H7 (cell line): ENCODE measurements at places on chromosomes 7 and 10. TPM values are rescaled to one million over a fixed set of nuclear protein-coding genes. Genes with fewer than 3 reads are reported as not detected.

GRCh38 chr7:64101943-64102655, 56.9 kb downstream of the ZNF727 start:
- DNase-seq: no peak

- no peak for DNase-seq
Observed at GRCh38 chr10:96967847-96968246, 135.7 kb downstream of the LCOR start.

GRCh38 chr10:130236711-130237110, 100.5 kb downstream of the GLRX3 start:
- no peak for DNase-seq

GRCh38 chr7:44338600-44338999, 13.2 kb upstream of the CAMK2B start:
- DNase-seq: no peak

The ENTPD1 gene
- 0.42 and 0.92 TPM in 2 replicates for total RNA-seq

- DNase-seq: no peak
Observed at GRCh38 chr10:10734356-10735064, 283.2 kb upstream of the CELF2 start.

The ZC3HAV1L gene
- 1.1 and 1.7 TPM in 2 replicates for total RNA-seq

The NRCAM gene
- 0.38 and 1.8 TPM in 2 replicates for total RNA-seq

The CYP26A1 gene
- total RNA-seq: 44.4 and 190 TPM in 2 replicates

- no peak for DNase-seq
Observed at GRCh38 chr10:130231251-130231741, 95.1 kb downstream of the GLRX3 start.

DNA sequence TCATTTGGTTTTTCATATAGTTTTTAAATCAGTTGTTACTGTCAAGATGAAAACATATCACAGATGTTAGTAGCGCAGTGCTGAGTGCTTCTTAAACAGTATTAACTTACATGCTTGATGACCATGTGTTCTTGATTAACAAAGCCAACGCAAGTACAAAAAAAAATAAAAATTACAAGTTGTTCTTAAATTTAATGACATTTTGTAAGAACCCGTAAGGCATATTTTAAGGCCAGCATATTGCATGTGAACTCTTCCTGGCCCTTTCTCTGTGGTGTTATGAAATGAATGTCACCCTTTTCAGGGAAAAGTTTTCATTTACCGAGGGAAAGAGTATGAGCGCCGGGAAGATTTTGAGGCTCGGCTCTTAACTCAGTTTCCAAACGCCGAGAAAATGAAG, 140.4 kb upstream of the NPS start:
- no peak for DNase-seq

DNA sequence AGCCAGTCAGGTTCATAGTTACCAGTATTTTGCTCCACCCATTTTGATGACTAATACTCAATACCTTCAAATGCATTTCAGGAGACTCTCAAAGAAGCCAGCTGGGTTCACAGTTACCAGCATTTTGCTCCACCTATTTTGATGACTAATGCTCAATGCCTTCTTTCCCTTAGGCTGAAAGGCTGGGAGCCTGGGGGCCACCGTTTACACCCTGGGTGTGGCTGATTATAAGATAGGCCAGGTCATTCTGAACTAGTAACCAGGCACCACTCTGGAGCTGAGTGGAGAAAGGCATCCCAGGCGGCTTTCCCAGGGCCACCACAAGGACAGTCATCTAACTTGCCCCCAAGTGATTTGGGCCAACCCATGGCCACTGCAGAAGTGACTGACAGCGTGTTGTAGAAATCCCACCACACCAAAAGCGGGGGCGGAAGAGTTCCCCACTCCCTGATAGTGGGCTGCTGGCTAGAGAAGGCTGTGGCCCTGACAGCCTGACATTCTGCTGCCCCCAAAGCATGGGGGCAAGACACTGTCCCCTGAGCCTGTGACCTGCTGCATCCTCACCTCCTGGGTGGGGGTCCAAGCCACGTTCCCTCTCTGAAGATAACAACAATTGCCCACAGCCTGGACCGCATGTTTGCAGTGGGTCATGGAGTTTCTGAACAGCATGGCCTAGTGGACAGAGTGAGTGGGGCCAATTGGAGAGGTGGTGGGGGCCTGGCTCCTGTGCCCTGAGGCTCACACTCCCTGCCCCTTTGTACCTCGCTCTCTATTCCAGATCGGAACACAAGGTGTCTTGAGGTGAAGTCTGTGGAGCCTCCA, 23.0 kb upstream of the ZNF488 start:
- no peak for DNase-seq

- no peak for DNase-seq
Observed at GRCh38 chr7:106595922-106596321, 65.0 kb downstream of the CCDC71L start.

The C7orf33 gene
- total RNA-seq: not detected in 2 replicates

DNA sequence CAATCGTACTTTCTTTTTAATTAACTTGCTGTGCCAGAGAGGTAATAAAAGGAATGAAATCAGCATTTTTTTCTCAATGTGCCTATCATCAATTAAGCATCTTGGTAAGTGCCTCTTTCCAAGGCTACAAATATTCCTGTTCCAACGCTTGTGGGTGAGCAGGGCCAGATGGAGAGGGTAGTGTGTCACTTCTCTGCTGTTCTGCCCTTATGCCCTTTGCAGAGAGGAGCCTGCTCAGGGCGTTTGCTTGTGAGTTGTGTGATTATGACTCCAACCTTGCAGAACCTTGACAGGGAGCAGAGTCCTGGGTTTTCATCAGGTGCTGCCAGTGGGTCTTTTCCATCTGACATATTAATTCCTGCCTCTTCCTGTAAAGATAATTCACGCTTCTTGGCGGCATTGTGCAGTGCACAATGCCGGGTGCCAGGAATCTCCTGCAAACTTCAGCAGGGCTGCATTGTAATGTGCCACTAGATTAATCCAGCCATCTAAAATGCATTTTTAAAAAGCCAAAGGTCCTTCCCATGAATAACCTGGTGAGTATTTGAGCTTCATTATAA, 234.4 kb downstream of the ARHGAP12 start:
- no peak for DNase-seq

The CALU gene
- 147 and 169 TPM in 2 replicates for total RNA-seq

DNA sequence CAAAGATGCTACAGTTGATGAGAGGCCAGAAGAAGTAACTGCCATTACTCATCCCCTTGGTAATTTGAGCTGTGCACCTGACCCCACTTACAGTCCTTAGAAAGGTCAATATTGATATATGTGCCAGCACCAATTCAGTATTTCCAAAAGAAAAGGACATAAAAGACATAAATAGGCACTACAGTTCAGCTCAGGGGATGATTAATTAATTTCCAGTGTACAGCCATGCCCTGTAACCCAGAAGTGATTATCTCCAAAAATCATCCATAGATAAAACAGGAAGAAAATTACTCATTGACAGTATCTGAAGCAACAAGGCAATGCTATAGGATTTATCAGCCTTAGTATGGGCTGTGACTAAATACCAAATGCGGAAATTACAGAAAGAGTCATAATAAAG, 82.4 kb downstream of the PHYHIPL start:
- DNase-seq: no peak

- DNase-seq: no peak
Observed at GRCh38 chr7:30238721-30239441, 45.5 kb upstream of the ZNRF2 start.

GRCh38 chr10:88805361-88805760, 2.8 kb downstream of the LIPM start:
- DNase-seq: no peak

The COX15 gene
- total RNA-seq: 41.7 and 58.4 TPM in 2 replicates

DNA sequence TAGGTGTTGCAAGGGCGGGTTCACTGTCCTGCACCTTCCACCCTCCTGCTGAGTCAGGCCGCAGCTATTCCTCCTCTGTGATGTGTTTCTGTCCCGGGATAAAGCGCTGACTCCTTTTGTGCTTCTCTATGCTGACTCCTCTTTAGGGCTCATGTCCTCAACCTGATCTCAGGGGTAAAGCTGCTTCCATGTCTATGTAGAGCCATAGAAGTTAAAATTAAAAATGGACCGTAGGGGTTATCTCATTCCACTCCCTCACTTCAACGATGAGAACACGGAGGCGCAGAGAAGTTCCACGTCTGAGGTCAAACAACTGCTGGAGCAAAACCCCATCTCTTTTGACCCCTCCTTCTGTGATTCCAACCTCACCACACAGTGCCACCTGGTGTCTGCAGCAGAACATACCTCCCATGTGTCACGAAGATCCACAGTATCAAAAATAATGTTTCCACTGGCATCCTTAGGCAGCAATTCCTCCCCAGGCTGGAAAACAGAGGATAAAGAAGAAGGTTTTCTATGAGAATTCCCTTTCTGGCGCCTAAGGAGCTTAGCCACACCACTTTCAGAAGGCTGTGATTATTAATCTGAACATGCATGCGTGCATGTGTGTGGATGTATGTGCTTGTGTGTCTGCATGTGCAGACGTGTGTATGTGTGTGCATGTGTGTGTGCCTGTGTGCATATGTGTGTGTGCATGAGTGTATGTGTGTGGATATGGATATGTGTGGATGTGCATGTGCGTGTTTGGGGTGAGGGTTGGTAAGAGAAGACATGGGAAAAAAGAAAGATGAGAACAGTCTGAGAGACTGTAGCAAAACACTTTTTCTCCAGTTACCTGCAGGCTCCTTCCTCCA, 81.2 kb upstream of the UCN3 start:
- DNase-seq: peak; percentile 57
